Stimulated activated CD4-positive, alpha-beta T cell treated with anti-CD3 and anti-CD28 coated beads, Interleukin-4, amount 100 ng/mL, for 1 hour (primary cell): ENCODE measurements at places on chromosomes 6 and 20.

DNA sequence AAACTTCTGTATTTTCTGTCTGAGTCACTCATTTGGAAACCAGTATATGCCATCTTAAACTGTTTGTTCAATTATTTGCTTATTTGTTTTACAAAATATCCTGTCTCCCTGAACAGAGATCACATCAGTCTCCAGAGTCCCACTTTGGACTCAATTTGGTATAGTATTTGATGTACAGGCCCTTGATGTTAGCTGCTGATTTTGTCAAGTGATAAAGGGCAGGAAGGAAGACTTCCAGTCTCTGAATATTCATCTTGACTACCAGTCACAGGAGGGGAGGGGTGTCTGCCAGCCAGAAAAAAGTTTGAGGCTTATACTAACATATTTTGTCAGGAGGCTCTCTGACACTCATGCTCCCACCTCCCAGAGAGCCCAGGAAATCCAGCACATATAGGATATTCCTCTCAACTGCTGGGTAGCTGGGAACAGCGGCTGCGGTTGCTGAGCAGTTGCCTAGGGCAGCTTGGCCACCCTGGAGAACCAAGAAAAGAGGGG is 376.8 kb upstream of the RUNX2 start:
- DNase-seq: no peak

DNA sequence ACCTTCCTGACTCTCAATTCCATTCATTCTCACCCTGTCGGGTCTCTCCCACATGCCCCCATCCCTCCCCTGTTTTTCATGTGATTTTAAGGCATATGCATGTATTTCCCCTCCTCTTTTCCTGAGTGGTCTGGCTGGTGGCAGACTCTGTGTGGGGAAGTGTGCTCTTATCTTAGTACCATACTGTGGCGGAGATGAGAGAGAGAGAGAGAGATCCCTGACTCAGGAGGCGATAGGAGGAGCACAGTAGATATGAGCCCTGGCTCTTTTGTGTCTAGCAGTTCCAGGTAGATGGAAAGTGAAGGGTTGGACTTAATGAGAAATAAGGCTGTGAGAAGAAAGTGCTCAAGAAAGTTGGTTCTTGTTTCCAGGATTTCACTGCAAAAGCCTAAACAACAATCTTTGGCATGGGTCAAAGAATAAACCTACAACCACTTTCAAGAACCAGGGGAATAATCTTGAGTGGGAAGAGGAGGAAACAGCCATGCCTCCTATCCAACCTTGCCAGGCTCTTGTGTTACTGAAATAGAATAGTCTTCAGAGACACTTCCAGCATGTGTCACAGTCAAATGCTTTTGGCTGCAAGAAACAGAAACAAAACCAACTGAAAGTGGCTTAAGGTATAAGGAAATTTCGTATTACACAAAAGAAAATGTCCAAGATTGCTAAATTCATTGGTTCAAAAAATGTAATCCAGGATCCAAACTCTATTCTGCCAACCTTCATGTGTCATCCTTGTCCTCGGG is 123.8 kb upstream of the MYLIP start:
- DNase-seq: no peak

DNA sequence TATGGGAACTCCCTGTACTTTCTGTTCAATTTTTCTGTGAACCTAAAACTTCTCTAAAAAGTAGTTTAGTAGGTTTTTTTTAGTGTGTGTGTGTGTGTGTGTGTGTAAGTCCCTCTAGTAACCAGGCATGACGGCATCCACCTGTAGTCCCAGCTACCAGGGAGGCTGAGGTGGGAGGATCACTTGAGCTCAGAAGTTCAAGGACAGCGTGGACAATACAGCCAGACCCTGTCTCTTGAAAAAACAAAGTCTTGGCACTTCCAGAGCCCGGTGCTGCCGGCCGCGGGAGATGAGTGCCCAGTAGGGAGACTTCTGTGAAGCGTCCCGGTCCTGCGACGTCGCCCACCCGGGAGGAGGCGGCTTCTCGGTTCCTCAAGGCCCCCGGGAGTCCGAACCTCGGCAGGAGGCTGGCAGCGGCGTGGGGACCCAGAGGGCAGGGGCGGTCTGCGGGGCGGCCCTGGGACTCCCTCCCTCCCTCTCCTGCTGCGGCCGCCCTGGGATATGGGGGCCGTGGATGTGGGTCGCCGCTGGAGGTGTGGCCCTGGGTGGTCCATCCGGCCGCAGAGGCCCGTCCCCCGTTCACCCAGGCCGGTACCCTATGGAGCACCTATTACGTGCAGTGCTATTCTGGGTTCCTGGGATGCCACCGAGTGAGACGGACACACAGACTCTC is 78.0 kb upstream of the SIRPG start:
- no peak for DNase-seq

DNA sequence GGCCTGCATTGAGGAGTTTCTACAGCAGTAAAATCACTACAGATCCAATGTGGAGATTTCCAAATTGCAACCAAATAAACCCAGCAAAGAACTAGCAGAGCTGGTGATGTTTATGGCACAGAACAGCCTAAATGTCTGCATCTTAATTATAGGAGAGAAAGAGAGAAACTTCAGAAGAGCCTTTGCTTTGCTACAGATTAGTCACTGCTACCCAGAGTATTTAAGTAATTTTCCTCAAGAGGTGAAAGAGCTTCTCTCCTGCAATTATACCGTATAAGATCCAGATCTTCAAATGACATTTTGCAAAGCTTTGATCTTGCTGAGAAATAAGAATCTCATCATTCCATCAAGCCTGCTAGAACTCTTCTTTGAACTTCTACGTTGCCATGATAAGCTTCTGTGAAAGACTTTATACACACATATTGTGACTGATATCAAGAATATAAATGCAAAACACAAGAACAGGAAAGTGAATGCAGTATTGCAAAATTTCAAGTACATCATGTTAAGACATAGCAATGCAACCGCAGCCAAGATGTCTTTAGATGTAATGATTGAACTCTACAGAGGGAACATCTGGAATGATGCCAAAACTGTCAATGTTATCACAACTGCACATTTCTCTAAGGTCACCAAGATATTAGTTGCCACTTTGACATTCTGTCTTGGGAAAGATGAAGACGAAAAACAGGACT is 48.0 kb downstream of the MKKS start:
- no peak for DNase-seq

- peak; percentile 59 for DNase-seq
Observed at GRCh38 chr20:33490023-33490933, at the start of gene CBFA2T2. CBFA2T2 (plus strand) TSS chr20:33490096; CDS start chr20:33490268, 172 bp downstream.

DNA sequence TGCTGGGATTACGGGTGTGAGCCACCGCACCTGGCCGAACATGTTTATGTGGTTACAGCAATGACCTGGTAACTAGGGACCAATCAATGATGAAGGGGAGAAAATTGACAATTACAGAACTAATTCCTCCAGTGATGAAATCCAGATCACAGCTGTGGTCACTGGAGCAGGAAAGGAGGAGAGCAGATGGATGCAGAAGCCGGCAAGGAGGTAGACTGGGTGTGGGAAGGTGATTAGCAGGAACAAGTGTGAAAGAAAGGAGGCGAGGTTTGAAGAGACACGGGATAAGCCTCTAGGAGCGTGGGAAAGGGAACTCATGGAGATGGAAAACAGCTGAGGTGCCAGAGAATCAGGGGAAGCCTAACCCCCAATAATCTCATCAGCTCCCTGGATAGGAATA is 17.2 kb upstream of the SPAG4 start:
- DNase-seq: no peak

DNA sequence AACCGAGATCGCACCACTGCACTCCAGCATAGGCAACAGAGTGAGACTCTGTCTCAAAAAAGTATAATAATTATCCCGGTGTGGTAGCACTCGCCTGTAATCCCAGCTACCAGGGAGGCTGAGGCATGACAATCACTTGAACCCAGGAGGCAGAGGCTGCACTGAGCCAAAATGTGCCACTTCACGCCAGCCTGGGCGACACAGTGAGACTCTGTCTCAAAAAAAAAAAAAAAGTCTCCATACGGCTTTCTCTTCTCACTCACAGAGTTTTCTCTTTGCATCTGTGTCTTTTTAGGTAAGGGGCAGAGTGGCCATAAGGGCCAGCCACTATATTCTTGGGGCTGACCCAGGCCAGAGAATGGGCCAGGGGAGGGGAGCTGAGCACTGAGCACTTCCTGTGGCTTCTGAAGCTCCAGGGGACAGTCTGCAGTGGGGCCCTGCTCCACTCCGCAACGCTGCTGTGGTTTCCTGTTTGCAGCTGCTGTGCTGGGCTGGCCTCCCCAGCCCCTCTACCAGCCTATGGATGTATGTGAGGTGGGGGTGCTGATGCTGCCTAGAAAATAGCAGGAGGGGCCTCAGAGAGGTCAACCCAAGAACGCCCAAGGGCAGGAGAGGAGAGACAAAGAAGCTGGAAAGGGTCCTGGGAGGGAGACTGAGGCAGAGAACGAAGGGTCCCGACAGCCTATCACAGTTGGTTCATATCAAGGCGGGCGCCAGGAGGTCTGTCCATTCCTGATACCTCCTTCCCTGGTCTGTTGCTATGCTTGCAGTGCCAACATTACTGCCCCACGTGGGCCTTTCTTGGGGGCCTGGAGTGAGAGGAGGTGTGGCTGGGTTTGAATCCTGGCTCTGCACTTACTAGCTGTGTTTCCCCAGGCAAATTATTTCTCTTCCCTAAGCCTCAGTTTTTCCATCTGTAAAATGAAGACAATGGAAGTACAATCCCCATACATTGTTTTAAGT is 16.0 kb downstream of the SLA2 start:
- DNase-seq: peak; percentile 35

DNA sequence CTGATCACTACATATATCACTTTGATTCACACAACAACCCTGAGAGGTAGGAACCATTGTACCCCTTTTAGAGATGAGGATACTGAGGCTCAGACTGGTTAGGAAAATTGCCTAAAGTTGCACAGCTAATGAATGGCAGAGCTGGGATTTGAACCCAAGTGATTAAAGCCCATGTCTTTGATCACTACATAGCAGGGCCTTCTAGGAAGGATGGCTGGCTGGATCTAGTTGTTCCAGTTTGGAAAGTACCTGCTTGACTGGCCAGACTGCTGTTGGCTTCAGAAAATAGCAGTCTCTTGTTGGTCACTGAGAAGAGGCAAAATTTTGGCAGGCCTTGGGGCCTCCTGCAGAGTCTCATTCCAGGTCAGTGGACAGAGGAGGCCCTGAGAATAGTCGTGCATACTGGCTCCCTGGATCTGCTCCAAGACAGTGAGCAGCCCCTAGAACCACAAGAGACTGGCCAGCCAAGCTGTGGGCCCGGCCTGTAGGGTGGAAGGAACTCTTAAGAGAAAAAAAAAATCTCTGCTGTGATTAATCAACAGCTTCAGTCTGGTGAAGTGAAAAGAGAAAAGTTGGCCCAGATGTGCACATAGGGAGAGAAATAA is 17.5 kb downstream of the PPARD start:
- DNase-seq: no peak

DNA sequence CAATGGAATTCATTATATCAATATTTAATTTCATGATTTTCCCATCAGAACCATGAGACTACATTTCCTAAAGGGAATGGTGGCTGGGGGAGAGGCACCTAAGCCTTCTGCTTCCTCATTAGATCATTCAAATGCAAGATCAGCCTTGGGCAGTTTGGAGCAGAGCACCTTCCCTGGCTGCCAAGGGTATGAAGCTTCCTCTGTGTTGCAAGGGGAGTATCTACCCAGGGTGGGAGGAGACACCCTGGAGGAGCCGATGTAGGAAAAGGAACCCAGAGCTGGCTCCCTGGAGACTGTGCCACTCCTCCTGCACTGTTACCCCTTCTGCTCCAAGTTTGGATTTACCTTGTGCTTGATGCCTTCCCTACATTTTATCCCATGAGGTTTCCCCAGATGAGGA is 299.7 kb upstream of the PRDM1 start:
- no peak for DNase-seq

DNA sequence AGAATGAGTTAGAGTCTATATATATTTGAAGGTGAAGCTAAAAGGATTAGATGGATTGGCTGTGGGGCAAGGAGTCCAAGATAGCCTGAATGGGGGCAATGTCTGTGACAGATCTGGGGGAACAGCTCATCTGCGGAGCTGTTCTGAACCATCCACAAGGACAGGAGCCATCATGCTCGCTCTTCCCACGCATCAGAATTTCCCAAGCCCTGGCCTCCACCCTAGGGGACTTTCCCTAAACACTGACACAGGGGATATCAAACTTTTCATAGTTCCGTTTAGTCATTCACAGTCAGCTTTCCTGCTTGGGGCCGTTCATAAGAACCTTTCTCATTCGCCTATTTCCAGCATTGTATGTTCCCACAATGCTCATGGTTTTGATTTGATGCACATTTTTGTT is 37.6 kb upstream of the CCN6 start:
- peak; percentile 59 for DNase-seq

GRCh38 chr6:79421001-79421411 is 116.2 kb downstream of the LCA5 start:
- DNase-seq: no peak

GRCh38 chr6:75347898-75348610 is 63.5 kb upstream of the TMEM30A start:
- no peak for DNase-seq

DNA sequence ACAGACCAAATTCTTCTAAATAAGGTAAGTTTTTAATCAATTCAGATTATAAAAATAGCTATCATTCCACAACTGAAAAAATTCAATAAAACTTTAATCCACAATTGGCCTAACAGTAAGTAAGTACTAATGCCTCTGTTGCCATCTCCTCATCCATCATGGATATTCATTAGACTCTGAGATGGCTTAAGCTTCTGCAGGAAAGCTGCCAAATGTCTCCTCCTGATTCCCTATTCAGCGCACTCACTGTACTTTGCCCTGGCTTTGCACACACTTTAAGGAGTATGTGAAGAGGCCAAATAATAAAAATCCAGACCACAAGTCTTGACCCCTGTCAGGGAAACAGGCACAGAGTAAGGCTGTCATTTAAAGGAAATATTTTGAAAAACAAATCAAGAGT is 23.6 kb downstream of the PGM3 start:
- no peak for DNase-seq
